ENCODE measurements at places on chromosomes 6 and 20.
A peak's percentile ranks its signal among the peaks of the same experiment; 100 is the strongest.

GRCh38 chr20:23161244-23161891, 75.2 kb upstream of the CD93 start:
- no peak for DNase-seq

DNA sequence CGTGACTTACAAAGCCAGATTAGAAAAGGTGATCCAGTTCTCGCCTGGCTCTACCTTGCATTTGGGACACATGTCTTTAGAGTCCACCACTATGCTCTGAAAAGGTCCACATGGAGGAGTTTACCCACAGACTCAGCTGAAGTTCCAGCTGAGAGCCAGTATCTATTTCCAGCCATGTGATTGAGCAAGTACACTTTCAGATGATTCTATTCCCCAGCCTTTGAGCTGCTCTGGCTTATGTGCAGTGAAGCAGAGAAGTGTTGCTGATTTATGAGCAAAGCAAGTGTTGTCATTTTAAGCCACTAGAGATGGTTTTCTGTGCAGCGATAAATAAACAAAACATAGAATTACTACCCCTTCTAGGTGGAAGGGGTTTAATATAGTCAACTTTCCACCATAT, 520.8 kb upstream of the RNF217 start:
- no peak for DNase-seq

DNA sequence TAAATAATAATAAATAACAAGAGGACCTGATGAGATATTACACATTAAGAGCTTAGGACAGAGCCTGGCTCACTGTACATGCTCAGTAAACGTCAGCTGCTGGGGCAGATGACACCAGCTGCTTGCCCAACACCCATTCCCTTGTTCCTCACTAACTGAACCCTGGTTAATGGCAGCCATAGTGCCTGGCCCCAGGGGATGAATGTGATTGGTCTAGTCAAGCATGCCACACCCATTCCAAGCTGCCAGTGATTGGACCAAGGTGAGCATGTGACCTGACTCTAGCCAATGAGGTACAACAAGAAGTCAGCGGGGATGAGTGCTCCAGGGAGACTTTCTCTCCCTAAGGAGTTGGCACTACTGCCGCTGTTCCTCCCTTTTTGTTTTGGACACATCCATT, 85.1 kb upstream of the PTPN1 start:
- no peak for DNase-seq

DNA sequence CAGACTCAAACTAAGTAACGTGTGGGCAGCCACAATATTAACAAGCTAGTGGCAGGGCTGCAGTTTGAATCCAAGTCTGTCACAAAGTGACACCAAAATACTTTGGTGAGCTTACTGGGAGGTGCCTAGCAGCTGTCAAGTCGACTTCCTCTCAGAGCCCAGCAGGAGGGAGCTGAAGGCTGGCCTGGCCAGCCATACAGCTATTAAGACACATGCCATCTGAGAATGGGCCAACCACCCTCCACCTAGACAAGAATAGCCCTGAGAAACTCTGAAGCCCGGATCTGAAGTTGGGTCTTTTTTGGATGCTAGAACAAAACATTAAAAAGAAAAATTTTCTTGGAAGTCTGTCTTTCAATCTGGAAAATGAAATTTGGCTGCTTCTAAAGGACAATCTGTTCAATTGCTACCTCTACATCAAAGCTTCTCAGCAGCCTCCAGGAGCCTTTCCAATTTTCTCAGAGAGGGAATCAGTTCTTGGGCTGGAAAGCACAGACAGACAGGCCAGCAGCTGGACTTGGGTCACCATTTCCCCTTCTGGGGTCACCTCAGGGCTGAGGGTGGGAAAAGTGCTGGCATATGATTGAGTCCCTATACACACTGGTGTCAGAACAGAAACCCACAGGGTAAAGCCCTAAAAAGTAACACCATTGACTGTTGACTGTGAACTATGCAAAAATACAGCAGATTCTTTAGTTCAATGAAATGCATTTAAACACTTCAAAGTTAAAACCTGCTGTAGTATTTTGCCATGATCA, 42.9 kb downstream of the UQCC1 start:
- DNase-seq, result no peak

- DNase-seq, result no peak
Measured at GRCh38 chr6:139955366-139956155, 581.1 kb upstream of the CITED2 start.

DNA sequence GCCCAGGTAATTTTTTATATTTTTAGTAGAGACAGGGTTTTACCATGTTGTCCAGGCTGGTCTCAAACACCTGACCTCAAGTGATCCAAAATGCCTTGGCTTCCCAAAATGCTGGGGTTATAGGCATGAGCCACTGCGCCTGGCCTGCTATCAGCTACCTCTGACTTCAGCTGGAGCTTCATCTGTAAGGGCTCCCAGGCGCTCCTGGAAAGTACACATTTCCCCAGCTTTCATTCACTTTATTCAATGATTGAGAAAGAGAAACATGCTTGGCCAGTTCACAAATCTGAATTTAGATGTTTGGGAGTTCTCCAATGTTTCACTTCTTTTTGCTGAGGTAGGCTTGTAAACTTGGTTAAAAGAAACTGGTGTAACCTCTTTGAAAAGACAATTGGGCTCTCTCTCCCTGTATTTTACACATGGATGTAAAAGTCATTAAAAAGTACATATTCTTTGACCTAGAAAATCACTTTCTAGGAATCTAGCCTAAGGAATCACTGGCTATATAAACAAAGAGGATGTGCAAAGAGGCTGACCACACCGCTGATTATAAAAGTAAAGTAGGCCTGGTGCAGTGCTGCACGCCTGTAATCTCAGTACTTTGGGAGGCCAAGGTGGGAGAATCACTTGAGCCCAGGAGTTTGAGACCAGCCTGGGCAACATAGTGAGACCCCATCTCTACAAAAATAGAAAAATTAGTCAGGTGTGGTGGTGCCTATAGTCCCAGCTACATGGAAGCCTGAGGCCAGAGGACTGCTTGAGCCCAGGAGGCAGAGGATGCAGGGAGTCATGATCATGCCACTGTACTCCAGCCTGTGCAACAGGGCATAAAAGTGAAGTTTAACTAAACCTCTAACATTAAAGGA, 128.9 kb downstream of the BACH2 start:
- DNase-seq, result no peak

- no peak for DNase-seq
Measured at GRCh38 chr6:104418125-104418524, 441.6 kb downstream of the HACE1 start.

GRCh38 chr6:110815015-110815410, 256 bp downstream of the CDK19 start:
- no peak for DNase-seq

DNA sequence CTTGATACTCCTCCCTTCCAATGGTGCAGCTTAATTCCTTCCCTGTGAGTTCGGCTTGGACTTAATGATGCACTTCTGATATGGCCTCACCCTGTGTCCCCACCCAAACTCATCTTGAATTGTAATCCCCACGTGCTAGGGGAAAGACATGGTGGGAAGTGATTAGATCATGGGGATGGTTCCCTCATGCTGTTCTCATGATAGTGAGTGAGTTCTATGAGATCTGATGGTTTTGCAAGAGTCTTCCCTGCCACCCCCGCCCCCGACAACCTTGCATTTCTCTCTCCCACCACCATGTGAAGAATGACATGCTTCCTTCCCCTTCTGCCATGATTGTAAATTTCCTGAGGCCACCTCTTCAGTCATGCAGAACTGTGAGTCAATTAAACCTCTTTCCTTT, 50.3 kb upstream of the HLA-G start:
- DNase-seq, result no peak

- peak; percentile 32 for DNase-seq
Measured at GRCh38 chr6:12418946-12419345, 128.8 kb downstream of the EDN1 start.

- DNase-seq, result no peak
Measured at GRCh38 chr6:166586424-166587156, at the start of gene RAMACL. TSS of gene RAMACL (minus strand) at chr6:166586678. CDS start at chr6:166586477, 201 bp downstream.

GRCh38 chr6:25717866-25718740, 36.4 kb upstream of the SLC17A4 start:
- peak; percentile 26 for DNase-seq

GRCh38 chr6:136072691-136073090, 177.4 kb downstream of the MTFR2 start:
- no peak for DNase-seq

DNA sequence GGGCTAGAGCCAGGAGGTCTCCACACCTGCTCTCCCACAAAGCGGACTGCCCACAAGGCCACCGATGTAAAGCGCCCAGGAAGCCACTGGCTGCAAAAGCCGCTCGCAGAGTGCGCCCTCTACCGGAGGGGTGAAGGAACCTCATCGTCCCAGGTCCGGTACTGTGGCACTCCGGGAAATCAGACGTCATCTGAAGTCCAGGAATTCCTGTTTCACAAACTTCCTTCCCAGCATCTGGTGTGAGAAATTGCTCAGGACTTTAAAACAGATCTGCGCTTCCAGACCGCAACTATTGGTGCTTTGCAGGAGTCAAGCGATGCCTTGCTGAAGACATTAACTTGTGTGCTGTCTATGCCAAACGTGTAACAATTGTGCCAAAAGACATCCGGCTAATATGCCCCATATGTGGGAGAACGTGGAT, 115.1 kb upstream of the ARID1B start:
- DNase-seq, result no peak

DNA sequence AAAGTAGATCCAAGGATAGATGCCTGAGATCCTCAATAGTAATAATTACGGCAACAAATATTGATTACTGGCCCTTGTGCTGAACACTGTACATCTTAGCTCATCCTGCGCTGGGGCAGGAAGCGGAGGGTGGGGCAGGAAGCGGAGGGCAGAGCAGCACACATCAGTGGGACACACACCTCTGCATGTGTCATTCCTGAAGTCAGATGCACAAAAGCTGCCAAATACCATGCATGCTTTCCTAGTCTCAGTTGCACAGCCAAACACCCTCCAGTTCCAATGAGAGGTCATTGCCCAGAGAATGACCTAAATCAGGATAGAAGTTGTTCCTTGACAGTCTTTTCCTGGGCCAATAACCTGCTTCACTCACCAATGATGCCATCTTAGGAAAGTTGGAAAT, 74.4 kb upstream of the FOXC1 start:
- no peak for DNase-seq

GRCh38 chr6:138537106-138537505, 37.8 kb upstream of the NHSL1 start:
- DNase-seq, result no peak

GRCh38 chr6:37860226-37860839, 40.8 kb downstream of the ZFAND3 start:
- DNase-seq, result no peak

GRCh38 chr6:39865011-39865888, 69.0 kb downstream of the MOCS1 start:
- peak; percentile 36 for DNase-seq

GRCh38 chr6:127347178-127347577, 3.8 kb upstream of the ECHDC1 start:
- no peak for DNase-seq

- DNase-seq, result peak; percentile 5
Measured at GRCh38 chr6:26420688-26421171, 18.7 kb downstream of the BTN3A1 start.

DNA sequence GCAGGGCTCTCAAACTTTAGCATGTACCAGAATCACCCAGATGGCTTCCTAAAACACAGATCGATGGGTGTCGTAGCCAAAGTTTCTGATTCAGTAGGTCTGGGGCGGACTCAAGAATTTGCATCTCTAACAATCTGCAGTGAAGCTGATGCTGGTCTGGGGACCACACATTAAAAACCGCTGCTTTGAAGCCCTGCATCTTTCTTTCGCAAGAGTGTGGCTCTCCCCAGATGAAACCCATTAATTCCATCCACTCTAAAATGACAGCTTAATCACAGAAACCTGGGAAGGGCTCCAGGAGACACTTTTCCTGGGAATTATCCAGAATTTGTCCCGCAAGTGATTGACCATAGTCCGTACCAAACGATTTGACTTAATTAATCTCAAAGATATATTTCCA, 319.8 kb upstream of the PLCB4 start:
- no peak for DNase-seq

DNA sequence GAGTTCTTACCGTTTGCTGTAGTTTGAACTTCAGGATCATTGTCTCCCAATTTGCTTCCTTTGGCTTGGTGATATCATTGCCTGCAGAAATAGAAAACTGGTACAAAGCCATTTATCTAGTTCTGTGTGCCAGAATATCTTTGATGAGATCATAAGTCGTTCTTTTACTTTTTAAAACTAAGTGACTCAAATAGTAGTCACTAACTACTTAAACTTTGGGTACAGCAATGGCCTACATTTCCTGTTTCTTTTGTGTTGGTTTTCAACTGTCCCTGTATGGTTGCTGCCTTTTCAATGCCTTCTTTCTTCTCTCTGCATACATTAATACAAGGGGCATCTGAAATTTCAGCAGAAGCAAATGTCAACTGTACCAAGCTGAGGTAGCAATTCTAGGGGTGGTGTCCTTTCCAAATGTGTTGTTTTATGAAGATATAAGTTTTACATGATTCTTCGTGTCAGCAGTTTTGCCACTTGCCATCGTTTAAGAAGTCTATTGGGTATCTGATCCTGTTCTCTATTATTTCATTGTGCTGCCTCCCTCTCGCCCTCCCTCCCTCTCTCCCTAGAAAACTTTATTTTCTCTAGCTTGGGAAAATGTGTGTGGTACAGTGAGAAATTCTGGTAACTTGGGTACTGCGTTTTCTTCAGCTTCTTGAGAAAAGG, 238.5 kb downstream of the FARS2 start:
- peak; percentile 61 for DNase-seq

DNA sequence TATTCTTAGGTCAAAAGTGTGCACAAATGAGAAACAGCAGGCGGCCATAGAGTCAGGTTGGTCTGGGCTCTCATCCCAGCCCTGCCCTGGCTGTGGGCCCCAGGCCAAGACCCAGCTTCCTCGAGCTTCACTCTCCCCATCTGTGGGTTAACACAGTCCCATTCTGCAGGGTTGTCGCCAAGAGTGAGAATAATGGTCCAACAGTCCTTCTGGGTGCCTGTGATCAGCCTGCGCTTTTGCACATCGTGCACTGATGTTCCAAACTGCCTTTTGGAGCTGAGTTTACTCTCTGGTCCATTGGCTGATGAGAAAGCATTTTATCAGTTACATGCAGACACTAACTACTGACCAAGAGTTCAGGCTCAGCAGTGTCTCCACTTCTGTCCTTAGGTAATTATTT, 82.6 kb downstream of the INSM1 start:
- DNase-seq, result no peak

DNA sequence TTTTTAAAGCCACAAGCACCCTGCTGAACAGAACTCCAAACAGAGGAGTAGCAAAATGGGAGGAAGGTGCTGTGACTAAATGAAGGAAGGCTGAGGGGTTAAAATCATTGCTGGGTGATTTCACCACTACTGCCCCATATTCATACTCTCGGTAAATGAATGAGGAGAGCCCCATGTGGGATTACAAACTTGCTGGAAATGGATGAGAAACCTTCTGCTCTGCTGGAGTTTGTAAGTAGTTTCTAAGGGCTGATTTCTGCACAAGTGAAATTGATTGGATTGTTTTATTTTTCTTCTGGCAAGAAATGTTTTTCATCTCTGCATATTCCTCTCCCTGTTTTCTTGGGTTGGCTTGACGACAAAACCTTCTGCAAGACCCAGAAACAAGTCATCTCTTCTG, 533.5 kb upstream of the MMS22L start:
- no peak for DNase-seq

DNA sequence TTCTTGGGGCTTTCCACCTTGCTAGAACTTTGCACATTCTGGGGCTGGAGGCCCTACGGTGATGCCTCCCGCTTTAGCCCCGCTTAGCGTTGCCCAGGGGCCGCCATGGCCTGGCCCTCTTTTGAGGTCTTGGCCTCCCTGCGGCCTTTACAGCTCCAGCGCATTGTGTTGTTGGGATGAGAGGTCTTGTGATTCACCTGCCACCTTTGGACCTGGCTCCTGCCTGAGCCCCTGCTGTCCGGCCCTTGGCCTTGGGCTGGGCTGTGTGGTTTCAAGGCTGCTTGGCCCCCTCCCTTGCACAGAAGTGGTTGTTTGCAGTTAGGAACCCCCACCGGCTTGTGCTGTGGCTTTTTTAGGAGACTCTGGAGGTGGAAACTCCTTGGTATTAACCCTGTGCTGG, 61.0 kb upstream of the CDH4 start:
- DNase-seq, result no peak
